ENCODE measurements at places on chromosomes 5 and 9.
A peak's percentile ranks its signal among the peaks of the same experiment; 100 is the strongest.

- no peak for DNase-seq
Measured at GRCh38 chr5:124353016-124353415, 393.4 kb downstream of the ZNF608 start.

- no peak for DNase-seq
Measured at GRCh38 chr5:5591567-5591966, 169.1 kb downstream of the ICE1 start.

- DNase-seq, result no peak
Measured at GRCh38 chr5:154351566-154351965, 94.2 kb upstream of the SAP30L start.

DNA sequence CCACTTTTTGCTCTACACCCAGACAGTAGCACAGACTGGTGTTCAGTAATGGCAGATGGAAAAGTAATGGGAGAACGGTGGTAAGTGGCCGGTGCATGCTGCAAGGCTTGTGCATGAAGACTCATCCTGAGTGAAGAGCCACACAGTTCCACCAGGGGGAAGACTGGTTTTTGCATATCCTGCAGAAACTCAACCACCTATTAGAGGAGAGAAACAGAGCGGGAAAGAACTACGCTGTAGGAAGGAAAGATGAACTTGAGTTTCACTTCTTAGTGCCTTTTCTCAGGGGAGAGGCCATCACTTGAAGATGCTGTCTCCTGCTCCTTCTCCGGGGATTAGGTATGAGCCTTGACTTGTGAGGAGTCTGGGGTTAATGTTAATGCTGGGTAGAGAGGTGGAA lies 9.4 kb upstream of the PRSS3 start:
- DNase-seq, result no peak

GRCh38 chr9:89632736-89633135 lies 27.9 kb downstream of the GADD45G start:
- DNase-seq, result no peak

DNA sequence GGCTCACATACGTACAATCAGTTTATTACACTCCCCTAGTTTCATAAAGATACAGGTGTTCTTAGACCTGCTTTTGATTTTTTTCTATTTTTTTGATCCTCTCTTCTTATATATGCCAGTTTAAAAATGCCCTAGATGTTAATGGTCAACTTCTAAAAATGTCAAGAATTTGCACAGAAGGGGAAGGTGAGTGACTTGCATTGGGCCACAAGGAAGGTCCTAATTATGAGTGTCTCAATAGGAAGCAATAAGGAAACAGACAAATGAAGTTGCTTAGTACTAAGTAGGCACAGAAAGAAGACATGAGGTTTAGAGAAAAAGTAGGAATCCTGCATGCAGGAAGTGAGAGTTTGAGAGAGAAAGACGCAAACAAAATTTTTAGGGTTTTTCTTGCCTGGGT lies 3.2 kb upstream of the CCDC171 start:
- no peak for DNase-seq

GRCh38 chr5:1162751-1163150 lies 38.6 kb upstream of the SLC6A19 start:
- DNase-seq, result no peak

DNA sequence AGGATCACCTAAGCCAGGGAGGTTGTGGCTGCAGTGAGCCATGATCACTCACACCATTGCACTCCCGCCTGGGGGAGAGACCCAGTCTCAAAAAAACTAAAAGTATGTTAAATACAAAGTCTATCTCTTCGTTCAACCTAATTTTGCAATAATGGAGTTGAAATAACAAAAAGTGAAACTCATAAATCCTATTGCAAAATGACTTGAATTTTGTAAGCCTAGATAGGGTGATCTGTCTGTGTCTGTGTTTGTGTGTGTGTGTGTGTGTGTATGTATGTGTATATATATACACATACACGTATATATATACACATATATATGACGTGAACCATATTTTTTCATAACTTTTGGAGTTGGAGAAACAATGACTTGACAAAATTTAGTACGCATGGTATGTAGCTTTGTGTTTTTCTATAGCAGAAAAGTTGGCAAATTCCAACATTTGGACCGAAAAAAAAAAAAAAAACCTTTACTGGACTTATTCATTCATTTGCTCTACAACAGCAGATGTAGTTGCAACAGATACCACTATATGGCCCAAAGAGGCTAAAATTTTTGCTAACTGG lies 76.9 kb upstream of the CDH6 start:
- no peak for DNase-seq

GRCh38 chr5:142977363-142978051 lies 207.3 kb downstream of the ARHGAP26 start:
- peak; percentile 55 for DNase-seq

DNA sequence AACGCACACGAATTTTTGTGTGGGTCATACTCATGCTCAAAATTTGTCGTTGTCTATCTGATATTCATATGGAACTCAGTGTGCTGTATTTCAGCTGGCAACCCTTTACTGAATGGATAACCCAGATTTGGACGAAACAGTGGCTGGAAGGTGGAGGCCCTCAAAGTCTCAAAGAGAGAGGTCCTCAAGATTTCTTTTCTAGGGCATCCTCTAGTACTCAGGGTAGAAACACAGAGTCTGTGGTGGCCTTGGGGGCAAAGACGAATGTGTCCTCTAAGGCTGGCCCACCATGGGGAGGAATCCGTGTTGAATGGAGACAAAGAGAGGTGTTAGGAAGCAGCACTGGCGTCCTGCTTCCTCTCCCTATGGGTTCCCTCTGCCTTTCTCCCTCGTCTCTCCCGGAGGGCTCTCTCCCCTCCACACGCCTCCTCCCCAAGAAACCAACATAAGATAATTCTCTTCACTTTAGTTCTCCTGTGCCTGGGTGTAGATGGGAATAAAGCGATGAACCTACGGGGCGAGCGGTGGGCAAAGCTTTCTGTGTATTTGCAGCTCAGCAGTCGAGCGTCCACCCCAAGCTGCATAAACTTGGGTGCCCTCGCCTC lies 333.7 kb downstream of the CWC27 start:
- DNase-seq, result no peak

GRCh38 chr5:79235261-79235633 lies 684 bp upstream of the JMY start:
- no peak for DNase-seq

GRCh38 chr9:92795000-92795399 lies 30.4 kb upstream of the BICD2 start:
- DNase-seq, result no peak

DNA sequence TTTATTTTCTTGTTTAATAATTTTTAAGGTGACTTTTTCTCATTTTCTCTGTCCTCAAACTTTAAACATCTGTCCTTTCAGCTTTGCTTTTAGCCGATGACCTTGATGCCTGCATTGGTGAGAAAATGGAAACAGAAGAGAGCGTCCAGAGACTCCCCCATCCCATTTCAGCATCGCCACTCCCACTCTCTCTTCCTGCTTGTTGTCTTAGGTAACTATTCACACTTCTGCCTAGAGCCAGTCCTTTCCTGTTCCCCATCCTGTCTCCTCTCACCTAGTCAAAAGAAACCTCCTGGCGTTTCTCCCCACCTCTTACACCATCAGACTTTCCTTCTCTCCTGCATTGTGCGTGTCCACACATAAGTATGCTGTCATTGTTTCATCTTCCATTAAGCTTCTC lies 124.6 kb downstream of the MAST4 start:
- no peak for DNase-seq

DNA sequence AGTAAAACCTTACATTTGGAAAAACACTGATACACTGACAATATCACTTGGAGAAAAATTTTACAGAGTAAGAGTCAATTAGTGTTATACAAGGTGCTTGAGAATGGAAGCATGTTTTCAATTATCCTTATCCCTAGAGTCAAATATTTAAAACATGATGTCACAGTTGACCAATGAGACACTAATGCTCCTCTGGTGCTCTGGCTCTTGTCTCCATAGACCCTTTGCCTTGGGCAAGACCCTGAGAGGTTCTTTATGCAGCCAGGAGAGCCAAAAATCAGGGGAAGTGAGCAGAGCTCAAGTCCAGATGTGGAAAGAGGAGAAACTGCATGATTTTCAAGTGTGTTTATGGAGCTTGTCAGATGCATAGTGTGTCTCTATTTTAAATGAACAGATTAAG lies 153.9 kb downstream of the MARCHF11 start:
- DNase-seq, result no peak

GRCh38 chr9:35795695-35796094 lies 4.3 kb downstream of the NPR2 start:
- DNase-seq, result no peak

- no peak for DNase-seq
Measured at GRCh38 chr5:54696346-54696745, 178.8 kb downstream of the SNX18 start.

DNA sequence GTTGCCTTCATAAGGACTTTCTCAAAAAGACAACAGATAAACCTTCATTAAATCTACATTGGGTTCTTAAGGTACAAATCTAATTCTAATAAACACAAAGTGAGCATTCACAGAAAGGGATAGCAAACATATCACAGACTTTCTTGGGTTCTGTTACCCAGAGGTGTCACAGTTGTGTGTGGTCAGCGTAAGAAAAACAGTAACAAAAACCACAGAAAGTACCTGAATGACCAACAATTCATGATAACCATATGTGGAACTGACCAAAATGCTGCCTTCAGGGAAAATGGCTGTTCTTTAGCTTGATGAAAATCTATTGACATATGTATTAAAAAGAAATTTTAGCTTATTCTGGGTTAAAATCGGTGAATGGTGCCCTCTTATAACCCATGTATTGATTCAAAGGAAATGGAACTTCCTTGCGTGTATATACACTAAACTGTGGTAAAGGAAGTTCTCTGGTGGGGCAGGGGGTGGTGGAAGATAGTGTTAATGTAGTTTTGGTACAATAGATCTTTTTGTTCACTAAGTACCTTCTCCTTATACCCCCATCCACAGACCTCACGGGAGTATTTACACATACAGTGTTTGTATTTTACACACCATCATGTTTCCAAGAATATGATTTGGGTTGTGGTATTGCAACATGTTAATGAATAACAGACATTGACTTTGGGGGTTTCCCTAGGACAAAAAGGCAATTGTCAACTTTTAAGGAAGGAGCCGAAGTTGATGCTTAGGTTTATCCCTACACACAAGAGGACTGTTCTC lies 152.5 kb downstream of the APBA1 start:
- no peak for DNase-seq

- no peak for DNase-seq
Measured at GRCh38 chr5:122844136-122844909, 1.1 kb upstream of the SNX24 start.

GRCh38 chr5:103259705-103260355 lies 1.3 kb downstream of the MACIR start:
- no peak for DNase-seq

DNA sequence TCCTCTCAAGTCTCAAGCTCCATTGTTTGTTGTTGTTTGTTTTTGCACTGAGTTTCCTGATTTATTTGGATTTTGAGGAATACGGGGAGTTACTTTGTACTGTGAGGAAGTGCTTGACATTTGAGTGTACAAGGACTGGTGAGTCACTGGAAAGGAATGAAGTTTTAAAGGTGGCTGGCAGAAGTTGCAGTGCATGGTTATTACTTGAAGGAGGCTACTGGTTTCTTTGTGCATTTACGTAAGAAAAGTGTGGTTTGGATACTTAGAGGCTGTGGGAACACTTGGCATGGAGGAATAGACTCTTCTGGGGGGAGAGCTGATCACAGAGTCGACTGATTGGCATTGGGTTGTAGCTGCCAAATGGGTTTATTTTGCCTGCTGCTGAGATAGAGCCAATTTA lies 919.0 kb downstream of the TAF11L14 start:
- peak; percentile 73 for DNase-seq

GRCh38 chr9:136001231-136001630 lies 40.1 kb upstream of the UBAC1 start:
- no peak for DNase-seq

- no peak for DNase-seq
Measured at GRCh38 chr5:177301503-177302165, 1.9 kb downstream of the RAB24 start.

DNA sequence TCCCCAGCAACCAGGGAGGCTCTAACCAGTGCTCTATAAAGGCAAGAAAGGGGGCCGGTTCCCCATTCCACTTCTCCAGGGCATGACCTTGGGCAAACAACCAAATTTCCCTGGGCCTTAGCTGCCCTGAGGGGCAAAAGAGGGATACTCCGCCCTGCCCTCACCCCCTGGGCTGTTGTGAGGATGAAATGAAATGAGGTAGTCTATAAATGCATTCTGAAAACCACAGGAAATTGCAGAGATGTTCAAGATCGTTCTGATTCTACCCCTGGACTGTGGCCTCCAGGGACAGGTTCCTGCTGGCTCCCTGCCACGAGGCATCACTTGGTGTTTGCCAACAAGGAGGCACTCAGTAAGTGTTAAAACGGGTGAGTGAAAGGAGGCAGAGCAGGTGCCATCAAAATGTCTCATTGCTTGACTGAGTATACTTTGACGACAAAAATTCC lies 5.7 kb downstream of the RAPGEF1 start:
- DNase-seq, result peak; percentile 30

- no peak for DNase-seq
Measured at GRCh38 chr9:98766586-98766985, 29.8 kb downstream of the ANKS6 start.

- DNase-seq, result no peak
Measured at GRCh38 chr5:25027061-25027460, 382.3 kb upstream of the CDH10 start.

DNA sequence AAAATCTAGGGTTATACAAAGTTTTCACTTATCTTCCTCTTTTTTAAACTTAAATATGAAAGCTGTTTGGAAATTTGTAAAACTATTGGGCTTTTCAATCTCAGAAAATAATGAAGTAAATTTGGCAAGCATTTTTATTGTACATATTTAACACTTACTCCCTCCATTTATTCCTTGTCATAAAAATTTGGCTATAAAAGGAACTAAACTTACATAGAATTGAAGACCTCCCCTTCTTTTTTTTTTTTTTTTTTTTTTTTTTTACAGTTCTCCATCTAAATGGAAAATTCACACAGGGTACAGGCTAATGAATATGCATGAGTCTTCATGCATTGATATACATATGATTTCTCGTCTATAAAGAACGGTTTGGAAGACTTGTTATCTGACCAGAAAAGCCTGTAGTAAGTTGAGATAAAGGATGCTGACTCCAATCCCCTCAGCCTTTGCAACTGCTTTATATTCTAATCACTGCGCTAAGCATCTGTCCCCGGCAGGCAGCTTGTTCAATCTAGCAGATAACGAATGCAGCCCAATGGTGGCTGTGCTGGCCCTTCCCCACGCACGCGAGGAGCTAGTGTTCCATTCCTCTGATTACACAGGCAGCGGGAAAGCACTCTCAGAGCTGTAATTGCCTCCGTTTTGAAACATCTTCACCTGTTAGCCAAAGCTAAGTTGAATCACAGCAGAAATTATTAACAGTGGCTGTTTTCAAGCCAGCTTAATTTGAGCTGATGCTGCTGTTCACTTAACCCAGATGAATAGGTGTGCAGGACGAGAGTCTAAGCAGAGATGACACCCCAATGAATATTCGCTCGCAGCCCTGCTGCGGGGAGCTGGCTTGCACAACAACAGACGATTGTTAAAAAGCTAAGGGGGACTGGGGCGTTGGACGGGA lies 453.8 kb upstream of the ZNF608 start:
- DNase-seq, result no peak
